Midbrain (tissue), 1 donor: ENCODE measurements at places on chromosomes 5 and 9.

- no peak for DNase-seq
These were observed 214.1 kb downstream of the SMARCA2 start for GRCh38 chr9:2229109-2229721.

DNA sequence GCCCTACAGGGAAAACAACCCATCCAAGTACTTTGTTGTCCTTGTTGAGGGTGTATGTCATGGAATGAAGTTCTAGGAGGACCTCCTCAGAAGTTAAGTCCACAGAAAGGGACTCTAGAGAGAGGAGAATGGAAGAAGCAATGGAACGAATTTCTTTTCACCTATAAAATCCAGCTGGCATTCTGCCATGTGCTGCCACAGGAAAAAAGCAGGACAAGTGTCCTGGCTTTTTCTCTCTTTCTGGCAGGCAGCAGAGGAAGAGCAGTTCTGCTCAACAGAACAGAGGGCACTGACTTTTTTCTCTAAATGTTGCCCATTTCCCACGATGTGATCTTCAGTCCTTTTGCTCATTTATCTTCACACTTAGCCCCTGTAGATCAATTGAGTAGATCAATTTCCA, 240.8 kb downstream of the MCTP1 start:
- no peak for DNase-seq

GRCh38 chr9:91253488-91253887, 108.2 kb downstream of the AUH start:
- no peak for DNase-seq

DNA sequence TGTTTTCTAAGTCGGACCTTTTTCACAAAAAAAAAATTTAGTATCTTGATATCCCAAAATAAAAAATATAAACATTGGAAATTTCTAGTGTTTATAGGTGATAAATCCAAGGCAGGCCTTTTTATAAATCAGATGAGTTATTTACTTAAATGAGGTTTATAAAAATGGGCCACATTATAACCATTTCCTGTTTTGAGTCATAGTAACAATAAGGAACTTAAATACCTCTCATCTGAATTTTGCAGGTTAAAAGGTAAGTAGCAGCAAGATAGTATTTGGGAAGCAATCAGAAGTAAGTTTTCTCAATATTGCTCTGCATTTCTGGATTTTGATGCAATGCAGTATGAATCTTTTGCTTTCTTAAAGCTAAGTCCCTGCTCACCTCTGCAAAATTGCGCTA, 3.9 kb downstream of the SPTAN1 start:
- DNase-seq, result no peak

- DNase-seq, result no peak
These were observed 249.6 kb downstream of the PBX3 start for GRCh38 chr9:125996791-125997190.

- no peak for DNase-seq
These were observed 92.9 kb downstream of the SPATA31D1 start for GRCh38 chr9:82081496-82081895.

DNA sequence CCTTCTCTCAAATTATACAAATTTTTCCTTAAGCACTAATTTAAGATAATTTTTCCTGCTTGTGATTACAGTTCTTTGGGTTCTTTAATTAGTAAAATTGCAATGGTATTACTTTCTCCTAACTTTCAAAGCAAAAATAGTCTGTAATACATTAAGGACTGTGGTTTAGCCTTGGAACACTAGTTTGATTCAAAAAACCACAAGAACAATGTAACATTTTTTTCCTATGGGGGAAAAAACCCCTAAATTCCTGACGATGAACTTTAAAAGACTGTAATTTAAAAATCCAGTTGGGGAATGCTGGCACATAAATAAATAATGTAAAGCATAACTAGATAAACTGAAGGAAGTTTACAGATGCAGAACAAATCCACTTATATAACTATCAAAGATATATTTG, 65.3 kb downstream of the CDC14B start:
- DNase-seq, result no peak

- no peak for DNase-seq
These were observed 73.0 kb downstream of the GADD45G start for GRCh38 chr9:89677702-89678395.

DNA sequence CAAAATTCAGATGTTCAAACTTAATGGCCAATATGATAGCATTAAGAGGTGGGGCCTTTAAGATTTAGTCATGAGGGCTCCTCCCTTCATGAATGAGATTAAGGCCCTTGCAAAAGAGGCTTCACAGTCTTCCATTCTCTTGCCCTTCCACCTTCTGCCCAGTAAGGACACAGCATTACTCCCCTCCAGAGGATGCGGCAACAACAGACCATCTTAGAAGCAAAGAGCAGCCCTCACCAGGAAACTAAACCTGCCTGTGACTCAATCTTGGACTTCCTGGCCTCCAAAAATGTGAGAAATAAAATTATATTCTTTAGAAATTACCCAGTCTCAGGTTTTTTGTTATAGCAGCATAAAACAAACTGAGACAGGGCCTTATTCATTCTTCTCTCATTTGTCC, 8.2 kb downstream of the AP3B1 start:
- DNase-seq, result no peak

GRCh38 chr5:137181667-137182066, 317.5 kb downstream of the SPOCK1 start:
- no peak for DNase-seq

DNA sequence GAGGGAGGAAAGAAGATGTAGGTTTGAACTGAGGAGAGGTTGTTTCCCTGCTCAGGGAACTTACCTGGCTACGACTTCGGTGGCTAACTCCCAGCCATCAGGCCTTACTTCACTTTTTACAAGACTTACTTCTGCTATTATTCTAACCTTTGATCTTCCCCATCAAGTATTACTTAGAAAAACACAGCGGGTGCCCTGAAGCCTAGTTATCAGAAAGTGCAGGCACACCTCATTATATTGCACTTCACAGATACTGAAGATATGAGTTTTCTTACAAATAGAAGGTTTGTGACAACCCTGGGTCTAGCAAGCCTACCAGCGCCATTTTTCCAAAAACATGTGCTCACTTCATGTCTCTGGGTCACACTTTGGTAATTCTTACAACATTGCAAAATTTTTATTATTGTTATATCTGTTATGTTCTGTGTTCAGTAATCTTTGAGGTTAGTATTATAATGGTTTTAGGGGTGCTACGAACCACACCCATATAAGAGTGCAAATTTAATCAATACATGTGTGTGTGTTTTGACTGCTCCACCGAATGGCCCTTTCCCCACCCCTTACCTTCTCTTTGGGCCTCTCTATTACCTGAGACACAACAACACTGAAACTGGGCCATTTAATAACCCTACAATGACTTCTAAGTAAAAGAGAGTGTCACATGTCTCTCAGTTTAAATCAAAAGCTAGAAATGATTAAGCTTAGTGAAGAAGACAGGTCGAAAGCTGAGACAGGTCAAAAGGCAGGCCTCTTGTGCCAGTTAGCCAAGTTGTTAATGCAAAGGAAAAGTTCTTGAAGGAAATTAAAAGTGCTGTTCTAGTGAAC, 2102.7 kb upstream of the WWC1 start:
- DNase-seq, result no peak

DNA sequence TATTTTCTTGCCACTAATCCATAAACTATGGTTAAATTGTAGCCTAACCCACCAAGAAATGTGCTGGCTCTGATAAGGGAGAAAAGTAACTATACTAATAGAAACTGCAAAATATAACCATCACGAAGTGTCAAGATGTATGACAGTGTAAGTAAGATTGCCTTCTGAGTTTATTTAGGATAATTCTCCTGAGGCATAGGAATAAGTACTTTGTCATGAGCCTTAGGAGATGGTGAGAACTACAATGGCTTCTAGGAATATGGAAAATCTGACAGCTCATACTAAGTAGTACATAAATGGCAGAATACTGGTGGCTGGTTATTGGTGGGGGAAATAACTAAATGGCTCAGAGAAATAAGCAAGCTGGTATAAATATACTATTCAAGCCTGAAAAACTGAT, 543.9 kb downstream of the PRR16 start:
- DNase-seq, result no peak

DNA sequence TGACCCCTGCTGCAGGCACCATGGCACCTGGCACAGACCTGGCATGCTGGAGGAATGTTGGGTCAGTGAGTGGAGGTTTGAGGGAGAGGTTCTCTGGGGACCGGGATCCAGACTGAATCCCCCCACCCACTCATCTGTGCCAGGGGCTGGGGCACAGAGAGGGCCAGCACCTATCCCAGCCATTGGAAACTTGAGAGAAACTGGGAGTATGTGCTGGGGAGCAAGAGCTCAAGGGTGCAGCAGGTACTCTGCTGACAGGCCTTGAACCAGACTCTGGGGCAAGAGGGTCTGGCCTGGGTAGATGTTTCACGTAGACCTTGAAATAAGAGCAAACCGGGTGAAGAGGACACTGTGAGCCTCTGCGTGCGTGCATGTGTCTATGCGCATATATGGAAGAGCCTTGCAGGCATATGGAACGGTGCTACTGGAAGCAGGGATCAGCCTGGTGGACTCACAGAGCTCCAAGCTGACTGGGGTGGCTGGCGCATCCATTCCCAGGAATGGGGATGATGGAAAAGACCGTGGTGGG, 8.8 kb downstream of the FGF18 start:
- DNase-seq, result no peak

- DNase-seq, result no peak
These were observed 509.8 kb downstream of the CCDC171 start for GRCh38 chr9:16062542-16063240.

GRCh38 chr5:172713113-172713808, 57.7 kb downstream of the DUSP1 start:
- DNase-seq, result peak; percentile 70

GRCh38 chr5:73668017-73668416, 42.0 kb downstream of the ARHGEF28 start:
- DNase-seq, result no peak

DNA sequence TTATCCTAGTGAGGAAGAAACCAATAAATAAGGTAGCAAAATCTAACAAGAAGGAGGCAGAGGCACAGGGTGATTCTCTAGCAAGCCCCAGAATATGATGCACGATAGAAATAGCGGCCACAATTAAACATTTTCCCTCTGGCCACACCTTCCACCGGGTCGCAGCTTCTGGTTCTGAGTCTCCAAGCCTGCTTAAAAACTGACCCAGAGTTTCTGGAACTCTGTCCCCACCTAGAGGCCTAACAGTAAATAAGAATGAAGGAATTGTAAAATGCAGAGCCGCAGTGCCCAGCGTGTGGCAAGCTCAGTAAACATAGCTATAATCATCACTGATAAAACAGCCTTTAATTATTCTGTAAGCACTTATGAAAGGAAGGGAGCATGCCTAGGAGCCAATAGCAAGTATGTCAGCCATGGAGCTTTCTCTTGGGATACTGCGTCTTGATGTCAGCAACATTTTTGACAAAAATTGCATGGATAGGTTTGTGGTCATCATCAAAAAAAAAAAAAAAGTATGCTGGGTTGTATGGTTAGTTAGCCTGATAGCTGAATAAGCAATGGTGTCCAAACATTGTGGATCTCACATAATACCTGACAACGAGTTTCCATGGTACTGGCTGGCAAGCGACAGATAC, 465.5 kb downstream of the DNAH5 start:
- DNase-seq, result peak; percentile 57

DNA sequence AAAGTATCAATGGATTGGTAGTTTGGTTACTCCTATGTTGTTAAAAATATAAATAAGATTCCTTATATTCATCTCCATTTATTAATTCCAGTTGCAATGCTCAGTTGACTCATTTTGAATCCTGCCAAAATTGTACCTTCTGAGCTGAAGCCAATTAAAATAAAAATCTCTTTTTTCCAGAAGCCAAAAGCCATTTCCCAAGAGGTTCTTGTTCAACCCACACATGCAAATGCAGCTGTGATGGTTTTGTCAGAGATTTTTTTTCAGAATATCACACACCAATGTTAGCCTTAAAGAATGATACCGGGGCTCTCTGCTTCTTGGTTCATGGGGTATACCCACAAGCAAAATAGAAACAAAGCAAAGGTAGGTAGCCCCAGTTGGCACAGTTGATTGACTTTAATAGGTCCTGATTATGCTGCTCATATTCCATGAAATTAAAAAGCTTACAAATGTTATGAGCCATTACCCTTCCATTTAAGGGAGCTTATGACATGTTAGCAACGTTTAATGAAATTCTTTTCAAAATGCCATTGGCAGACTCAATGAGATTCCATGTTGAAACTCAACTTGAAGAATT, 208.0 kb downstream of the SGCD start:
- DNase-seq, result no peak

DNA sequence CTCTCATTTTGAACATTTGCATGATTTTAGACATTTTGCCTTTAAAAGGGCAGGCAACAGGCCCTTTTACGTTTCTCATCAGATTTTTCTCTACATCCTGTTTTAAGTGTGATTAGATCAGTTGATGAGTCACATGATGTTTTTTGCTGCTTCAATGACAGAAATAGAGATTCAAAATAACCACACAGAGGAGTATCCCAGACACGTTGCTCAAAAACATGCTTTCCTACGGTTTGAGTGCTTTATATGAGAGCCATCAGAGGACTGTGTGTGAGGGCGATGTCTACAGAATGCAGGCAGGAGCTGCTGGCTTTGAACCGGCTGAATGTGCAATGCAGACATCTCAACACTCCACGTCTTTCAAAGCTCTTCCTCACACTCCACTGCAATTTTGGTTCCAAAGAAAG, 42.1 kb downstream of the OTULIN start:
- DNase-seq, result no peak

GRCh38 chr9:96450613-96451528, 902 bp downstream of the HABP4 start:
- no peak for DNase-seq

DNA sequence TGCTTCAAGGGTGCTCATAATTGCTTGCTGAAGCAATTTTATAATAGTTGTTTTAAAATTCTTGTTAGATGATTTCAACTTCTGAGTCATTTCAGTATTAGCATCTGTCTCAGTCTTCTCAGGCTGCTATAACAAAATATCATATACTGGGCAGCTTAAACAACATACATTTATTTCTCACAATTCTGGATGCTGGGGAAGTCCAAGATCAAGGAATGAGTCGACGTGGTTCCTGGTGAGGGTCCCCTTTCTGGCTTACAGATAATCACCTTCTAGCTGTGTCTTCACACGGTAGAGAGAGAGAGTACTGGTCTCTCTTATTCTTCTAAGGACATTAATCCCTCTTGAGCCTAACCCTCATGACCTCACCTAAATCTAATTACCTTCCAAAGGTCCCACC, 160.4 kb downstream of the SIL1 start:
- no peak for DNase-seq

- no peak for DNase-seq
These were observed 135.3 kb upstream of the RPS23 start for GRCh38 chr5:82413302-82414040.

GRCh38 chr5:59069438-59070079, 486.7 kb downstream of the RAB3C start:
- DNase-seq, result peak; percentile 18

GRCh38 chr5:37774912-37775483, 64.8 kb downstream of the GDNF start:
- no peak for DNase-seq

DNA sequence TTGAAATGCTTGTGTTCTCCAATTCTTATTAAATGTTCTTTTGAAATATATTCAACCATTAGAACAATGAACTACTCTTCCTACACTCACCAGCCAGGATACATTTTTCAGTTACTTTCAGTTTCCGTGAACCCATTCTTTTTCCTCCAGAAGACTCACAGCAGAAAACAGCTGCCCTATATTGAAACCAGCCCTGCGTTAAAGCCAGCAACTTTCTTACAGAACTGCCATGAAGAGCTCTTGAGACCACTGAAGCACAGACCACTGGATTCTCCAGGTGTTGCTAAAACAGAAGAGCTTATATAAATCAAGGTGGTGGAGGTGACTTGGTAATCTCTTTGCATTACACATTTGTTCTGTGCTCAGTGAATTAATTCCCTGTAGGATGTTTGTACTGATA, 365.9 kb upstream of the C9orf72 start:
- DNase-seq, result no peak

GRCh38 chr5:99331061-99331460, 402.3 kb upstream of the CHD1 start:
- no peak for DNase-seq
